ENCODE measurements at places on chromosomes 1 and 21. TPM values are rescaled to one million over a fixed set of nuclear protein-coding genes. Genes with fewer than 3 reads are reported as not detected.

DNA sequence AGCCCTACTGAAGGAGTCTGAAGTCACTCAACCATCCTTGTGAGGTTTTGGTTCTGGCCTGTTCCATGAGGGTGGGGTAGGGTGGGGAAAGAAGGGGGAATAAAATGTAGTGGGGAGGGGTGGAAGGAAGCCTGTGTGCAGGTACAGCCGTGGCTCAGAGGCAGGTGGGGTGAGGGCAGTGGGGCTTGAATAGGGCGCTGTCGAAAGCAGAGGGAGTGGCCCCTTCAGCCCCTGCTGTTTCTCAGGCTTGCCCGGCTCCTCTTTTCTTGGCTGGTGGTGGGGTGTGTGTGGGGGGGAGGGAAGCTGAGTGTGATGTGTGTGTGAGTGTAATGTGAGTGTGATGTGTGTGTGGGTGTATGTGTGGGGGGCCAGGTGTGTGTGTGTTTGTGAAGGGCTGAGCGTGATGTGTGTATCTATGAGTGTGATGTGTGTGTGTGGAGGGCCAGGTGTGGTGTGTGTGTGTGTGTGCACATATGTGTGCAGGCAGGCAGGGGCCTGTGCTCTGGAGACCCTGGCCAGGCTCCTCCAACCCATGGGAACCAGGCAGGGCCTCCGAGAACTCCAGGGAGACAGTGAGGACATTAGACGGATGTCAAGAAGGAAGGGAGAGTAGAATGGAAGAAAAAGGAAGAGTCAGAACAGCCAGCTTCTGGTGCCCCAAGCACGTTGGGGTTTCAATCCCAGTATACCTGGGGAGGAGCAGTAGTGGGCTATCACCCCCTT is 9.0 kb downstream of the SOX13 start:
- DNase-seq = no peak

DNA sequence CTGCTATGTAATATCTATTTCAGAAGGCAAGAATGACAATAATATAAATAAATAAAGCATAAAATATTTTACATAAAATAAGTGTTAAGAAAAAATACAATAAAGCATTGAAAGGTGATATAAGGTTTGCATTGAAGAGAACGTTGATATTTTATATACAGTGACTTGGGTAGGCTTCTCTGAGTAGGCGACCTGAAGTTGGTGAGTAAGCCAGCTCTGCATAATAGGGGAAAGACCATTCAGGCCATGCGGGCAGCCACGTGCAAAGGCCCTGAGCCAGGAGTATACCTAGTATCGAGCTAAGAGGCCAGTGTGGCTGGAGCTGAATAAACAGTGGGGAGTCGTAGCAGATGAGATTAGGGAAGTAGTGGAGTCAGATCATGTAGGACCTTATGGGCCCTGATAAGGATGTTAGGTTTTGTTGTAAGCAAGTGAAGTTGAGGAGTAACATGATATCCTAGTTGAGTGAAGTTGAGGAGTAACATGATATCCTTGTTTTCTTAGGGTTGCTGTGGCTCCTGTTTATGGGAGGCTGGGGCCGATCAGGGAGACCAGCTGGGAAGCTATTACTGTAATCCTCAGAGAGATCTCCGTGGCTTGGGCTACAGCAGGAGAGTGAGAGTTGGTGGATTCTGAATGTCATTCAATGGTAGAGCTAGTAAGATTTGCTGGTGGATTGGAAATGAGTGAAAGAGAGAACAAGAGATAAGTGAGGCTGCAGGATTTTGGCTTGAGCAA is 22.0 kb downstream of the KCNK1 start:
- no peak for DNase-seq

DNA sequence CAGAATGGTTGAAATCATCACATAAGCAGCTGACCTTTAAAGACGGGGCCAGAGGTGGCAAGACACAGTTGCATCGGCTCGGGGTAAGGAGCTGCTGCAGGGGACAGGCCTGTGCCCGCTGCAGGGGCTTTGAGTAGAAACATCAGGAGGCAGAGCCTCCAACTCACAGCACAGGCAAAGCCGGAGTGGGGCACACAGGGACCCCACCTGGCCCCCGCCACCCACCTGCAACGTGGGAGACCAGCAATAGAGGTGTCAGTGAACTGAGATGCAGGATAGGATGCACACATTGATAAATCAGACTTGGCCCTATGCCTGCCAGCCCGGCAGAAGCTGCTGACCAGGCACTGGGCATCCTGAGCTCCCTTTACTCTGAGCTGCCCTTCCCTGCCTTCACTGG is 257.2 kb downstream of the NPHP4 start:
- DNase-seq = no peak

GRCh38 chr1:14626869-14627607 is 28.6 kb downstream of the KAZN start:
- peak; percentile 54 for DNase-seq

The DDAH1 gene
- total RNA-seq = 5.6 TPM

The CORT gene
- not detected for total RNA-seq

The AGO1 gene
- 26.9 TPM for total RNA-seq

The AGO3 gene
- total RNA-seq = 17.7 TPM

The NEK2 gene
- 0.44 TPM for total RNA-seq

The SLAMF1 gene
- total RNA-seq = 0.31 TPM
